B cell (primary cell): ENCODE measurements at places on chromosomes 5 and 9.

DNA sequence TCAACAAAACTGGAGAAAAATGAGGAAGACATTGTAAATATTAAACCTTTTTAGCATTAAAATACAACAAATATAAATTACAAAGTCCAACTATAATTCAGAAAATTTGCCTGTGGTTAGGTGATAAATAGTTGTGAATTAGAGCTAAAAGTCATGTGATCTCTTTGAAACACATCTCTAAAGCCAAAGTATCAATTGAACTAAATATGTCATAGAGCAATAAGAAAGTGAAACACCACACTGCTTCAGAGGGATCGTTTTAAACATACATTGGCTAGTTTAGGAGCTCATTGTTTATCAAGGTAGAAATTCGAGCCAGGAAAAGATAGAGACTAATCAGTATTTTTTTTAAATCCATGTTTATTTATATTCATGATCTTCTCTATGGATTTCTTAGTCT, 606.3 kb upstream of the ITGA1 start:
- H3K4me3 ChIP-seq: no peak overlapping the region
- H3K36me3 ChIP-seq: no peaks in the 10 kb centered on the region
- no peak for DNase-seq
- H3K4me1 ChIP-seq: no peaks in the 10 kb centered on the region
- no peak overlapping the region for H3K27ac ChIP-seq
- H3K27me3 ChIP-seq: no peaks in the 10 kb centered on the region

GRCh38 chr9:130526854-130527650, 52.3 kb upstream of the FUBP3 start:
- H3K4me1 ChIP-seq: no peaks in the 10 kb centered on the region
- no peaks in the 10 kb centered on the region for H3K27me3 ChIP-seq
- DNase-seq: no peak
- H3K27ac ChIP-seq: no peak overlapping the region

DNA sequence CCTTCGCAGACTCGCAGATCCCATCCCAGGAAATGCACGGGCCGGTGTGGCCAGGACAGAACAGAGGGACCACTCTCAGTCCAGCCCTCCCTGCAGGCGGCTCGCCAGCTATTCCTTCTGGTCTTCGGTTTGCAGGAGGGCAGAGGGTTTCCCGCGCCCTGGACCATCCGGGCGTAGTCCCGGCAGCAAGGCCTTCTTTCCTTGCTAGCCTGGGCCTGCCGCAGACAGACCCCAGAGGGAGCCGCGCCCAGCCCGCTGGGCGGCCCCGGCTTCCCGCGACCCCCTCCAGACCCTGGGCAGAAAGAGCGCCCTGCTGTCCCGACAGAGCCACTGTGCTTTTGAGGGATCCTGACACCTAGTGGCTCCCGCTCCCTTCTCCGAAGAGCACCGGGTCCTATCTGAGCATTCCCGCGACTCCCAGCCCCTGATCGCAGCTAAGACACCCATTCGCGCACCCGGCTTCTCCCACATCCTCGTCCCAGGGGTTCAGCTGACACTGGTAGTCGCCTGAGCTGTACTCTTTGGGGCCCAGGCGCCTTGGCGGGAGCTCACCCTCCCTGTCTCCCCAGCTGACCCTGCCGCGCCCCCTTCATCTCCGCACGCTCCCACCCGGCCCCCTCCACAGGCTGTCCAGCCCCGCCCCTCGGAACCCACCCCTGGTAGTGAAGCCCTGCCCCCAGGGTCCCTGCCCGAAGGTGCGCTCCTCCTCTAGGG, 1.1 kb downstream of the CFAP90 start:
- no peaks in the 10 kb centered on the region for H3K36me3 ChIP-seq
- DNase-seq: peak; percentile 24
- H3K27ac ChIP-seq: no peak overlapping the region

DNA sequence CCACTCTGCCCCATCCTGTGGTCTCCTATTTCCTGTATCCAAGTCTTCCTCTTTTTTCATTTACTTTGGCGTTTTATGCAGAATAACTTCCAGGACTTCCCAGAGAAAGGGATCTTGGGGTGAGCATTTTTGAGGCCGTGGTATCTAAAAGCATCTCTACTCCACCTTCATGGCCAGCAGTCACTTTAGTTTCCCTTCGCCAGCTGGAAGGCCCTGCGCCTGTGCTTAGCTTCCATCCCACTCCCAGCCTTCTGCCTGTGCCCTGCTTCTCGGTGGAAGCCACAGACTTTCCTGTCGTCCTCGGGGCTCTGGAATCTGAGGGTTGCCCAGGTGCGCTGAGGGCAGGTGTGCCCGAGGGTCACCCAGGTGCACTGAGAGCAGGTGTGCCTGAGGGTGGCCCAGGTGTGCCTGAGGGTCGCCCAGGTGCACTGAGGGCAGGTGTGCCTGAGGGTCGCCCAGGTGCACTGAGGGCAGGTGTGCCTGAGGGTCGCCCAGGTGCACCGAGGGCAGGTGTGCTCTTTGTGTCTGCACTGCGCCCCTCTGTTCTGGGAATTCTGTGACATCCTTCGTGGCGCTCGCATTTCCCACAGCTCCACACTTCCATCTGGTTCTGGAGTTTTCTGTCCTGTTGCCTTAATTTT, 32.4 kb upstream of the LRRC14B start:
- no peak overlapping the region for H3K27ac ChIP-seq
- no peak for DNase-seq
- H3K4me3 ChIP-seq: no peak overlapping the region

GRCh38 chr5:10534561-10535530, 29.0 kb upstream of the ANKRD33B start:
- no peak overlapping the region for H3K27ac ChIP-seq
- DNase-seq: no peak
- peaks cover 40% of the 10 kb centered on the region for H3K4me1 ChIP-seq
- no peaks in the 10 kb centered on the region for H3K36me3 ChIP-seq
- no peak overlapping the region for H3K4me3 ChIP-seq

GRCh38 chr5:94181895-94182294, 436.5 kb downstream of the KIAA0825 start:
- H3K27ac ChIP-seq: no peak overlapping the region
- H3K36me3 ChIP-seq: no peaks in the 10 kb centered on the region
- no peaks in the 10 kb centered on the region for H3K27me3 ChIP-seq
- no peaks in the 10 kb centered on the region for H3K4me1 ChIP-seq
- DNase-seq: no peak

DNA sequence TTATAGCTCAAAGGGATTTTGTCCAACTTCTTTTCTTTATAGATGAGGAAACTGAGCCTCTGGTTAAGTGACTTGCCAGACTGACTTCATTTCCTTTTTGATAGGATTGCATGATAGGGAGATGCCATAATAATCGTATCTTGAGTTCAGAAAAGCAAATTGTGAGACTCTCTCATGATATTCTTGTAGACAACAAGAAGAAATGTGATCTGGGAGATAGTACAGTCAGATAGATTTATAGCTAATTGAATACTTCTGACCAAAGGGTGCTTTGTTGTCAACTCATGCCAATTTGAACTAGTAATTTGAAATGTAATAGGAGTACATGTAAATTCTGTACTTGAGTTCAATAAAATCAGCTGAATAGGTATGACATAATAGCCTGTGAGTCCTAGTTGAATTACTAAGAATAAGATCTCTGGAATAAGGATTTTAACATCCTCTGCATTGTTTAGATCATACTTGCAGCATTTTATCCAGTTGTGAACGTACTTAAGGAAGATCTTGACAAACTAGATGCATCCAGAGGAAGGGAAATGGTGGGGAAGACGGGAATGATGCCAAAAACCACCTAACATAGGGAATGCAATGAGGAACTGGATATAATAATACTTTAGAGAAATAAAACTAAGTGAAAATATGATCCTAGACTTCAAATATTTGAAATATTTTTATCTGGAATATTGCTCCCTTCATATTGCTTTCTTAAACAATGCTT, 25.5 kb downstream of the CWC27 start:
- no peaks in the 10 kb centered on the region for H3K4me1 ChIP-seq
- DNase-seq: no peak
- peaks cover 7% of the 10 kb centered on the region for H3K36me3 ChIP-seq
- H3K4me3 ChIP-seq: no peak overlapping the region
- no peak overlapping the region for H3K27ac ChIP-seq

- H3K27ac ChIP-seq: no peak overlapping the region
- no peak for DNase-seq
- no peaks in the 10 kb centered on the region for H3K36me3 ChIP-seq
- H3K4me1 ChIP-seq: no peaks in the 10 kb centered on the region
- no peaks in the 10 kb centered on the region for H3K27me3 ChIP-seq
Measured at GRCh38 chr5:136228136-136228757, 35.3 kb upstream of the SMIM32 start.

DNA sequence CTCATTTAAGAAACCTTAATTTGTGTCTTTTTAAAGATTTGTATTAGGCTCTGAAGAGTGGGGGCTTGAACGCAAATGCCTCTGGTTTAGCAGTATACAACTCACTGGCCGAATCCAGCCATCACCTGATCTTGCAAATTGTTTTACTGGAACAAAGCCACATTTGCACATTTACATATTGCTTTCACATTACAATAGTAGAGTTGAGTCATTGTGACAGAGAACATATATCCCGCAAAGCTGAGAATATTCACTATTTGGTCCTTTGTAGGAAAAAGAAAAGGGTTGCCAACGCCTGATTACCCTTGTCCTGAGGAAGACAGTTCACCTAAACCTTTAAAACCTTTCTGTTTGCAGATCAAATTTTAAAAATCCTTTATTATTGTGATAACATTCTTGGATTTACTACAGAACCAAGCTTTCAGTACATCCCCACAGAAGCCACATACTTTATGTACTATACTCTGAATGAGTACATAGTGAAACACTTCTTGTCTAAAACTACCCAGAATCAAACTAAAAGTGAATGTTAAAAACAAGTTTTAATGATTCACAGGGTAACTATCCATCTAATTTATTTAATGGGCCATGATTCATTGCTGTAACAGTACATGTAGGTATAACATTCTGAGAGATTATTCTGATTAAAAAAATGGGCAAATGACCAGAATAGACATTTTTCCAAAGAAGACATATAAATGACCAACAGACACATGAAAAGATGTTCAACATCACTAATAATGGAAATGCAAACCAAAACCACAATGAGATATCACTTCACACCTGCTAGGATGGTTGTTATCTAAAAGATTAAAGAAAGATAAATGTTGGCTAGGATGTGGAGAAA, 161.0 kb downstream of the SLC25A46 start:
- no peak overlapping the region for H3K27ac ChIP-seq
- no peaks in the 10 kb centered on the region for H3K27me3 ChIP-seq
- no peak overlapping the region for H3K4me3 ChIP-seq
- H3K4me1 ChIP-seq: no peaks in the 10 kb centered on the region
- H3K36me3 ChIP-seq: no peaks in the 10 kb centered on the region

DNA sequence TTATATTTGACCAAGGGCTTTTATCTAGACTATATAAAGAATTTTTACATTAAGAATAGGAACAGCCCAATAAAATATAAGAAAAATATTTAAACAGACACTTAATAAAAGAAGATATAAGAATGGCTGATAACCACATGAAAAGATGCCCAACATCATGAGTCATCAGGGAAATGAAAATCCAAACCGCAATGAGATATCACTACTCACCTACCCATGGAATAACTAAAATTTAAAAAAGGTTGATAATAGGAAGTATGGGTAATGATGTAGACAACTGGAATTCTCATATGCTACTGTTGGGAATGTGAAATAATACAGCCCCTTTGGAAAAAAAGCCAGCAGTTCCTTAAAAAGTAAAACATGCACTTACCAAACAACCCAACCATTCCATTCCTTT, 206.9 kb upstream of the PCSK5 start:
- H3K4me3 ChIP-seq: no peak overlapping the region
- no peak overlapping the region for H3K27ac ChIP-seq
- no peaks in the 10 kb centered on the region for H3K27me3 ChIP-seq
- no peaks in the 10 kb centered on the region for H3K36me3 ChIP-seq

DNA sequence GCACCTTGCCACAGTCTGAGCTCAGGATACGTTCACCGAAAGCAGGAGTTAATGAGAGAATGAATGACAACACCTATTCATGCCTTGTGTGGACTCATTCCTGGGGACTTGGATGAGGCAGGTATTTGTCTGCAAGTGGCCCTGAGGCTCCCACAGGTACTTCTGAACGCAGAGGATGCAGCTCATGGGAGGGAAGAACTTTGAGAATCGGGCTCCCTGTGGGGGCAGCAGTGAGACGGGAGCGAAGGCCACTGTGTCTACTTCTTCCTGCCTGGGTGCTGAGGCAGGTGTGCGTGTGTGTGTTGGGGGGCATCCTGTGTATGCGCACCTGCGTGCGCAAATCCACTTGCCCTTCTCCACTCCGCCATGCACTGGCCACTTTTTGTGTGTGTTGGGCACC, 42.2 kb downstream of the PTPN3 start:
- H3K4me1 ChIP-seq: no peaks in the 10 kb centered on the region
- H3K27ac ChIP-seq: no peak overlapping the region
- no peak for DNase-seq

- no peak for DNase-seq
- H3K36me3 ChIP-seq: no peaks in the 10 kb centered on the region
- H3K4me3 ChIP-seq: no peak overlapping the region
- H3K4me1 ChIP-seq: no peaks in the 10 kb centered on the region
- no peak overlapping the region for H3K27ac ChIP-seq
Measured at GRCh38 chr5:329768-330167, 8.3 kb downstream of the AHRR start.

GRCh38 chr9:79735023-79735779, 163.4 kb downstream of the TLE4 start:
- H3K4me1 ChIP-seq: no peaks in the 10 kb centered on the region
- H3K4me3 ChIP-seq: no peak overlapping the region
- H3K36me3 ChIP-seq: no peaks in the 10 kb centered on the region
- DNase-seq: no peak
- no peak overlapping the region for H3K27ac ChIP-seq

DNA sequence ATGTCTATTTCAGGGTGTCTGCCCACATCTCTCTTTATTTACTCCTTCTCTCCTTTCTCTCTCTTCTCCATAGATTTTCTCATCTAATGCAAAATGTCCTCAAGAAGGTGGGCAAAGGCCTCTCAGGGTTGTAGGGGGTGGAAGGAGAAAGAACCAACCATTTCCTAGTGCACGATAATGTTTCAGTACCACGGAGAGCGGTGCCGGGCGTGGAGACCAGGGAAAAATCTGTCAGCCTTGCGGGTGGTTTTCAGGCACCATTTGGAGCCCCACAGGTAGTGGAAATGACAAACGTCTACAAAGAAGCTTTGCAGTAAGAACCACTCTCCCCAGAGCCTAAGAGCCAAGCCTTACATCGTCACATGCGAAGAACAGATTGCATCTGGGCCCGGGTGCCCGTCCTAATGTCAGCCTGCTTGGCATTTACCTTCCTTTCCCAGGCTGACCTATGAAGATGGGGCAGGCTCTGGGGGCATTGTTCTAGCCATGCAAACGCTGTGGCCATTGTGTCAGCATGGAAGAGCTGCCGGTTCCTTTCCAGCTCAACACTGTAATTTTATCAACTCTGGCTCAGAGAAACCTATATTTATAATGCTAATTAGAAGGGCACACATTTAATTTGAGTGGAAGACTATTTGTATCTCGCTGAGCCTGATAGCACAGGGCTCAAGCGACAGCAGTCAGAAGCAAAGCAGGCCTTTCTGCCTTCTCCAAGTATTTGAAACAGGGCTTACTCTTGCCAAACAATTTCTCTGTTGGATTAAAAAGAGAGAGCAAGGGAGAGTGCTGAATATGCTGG, 430.1 kb upstream of the WWC1 start:
- H3K27ac ChIP-seq: no peak overlapping the region
- no peaks in the 10 kb centered on the region for H3K36me3 ChIP-seq
- H3K27me3 ChIP-seq: no peaks in the 10 kb centered on the region
- H3K4me3 ChIP-seq: no peak overlapping the region
